Posterior vena cava (tissue), 2 donors: ENCODE measurements at places on chromosomes 3 and 15. TPM values are rescaled to one million over a fixed set of nuclear protein-coding genes. Genes with fewer than 3 reads are reported as not detected.

CASR gene
- not detected for total RNA-seq

DNA sequence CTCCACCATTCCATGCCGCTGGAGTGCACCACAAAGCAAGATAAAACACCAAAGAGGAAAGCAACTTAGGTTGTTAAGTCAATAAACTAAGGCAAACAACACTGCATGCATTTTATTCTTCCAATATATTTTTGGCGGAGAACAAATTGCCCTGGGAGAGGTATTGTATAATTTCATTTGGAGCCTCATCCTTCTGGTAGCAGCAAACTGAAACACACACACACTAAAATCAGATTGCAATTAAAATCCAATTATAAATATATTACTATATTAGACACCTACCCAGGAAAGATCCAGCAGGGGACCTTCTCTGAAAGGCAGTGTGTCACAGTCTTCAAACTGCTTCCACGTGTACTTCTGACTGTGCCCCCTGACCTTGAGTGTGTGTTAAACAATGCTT lies 102.3 kb downstream of the RORA start:
- DNase-seq = no peak

DNA sequence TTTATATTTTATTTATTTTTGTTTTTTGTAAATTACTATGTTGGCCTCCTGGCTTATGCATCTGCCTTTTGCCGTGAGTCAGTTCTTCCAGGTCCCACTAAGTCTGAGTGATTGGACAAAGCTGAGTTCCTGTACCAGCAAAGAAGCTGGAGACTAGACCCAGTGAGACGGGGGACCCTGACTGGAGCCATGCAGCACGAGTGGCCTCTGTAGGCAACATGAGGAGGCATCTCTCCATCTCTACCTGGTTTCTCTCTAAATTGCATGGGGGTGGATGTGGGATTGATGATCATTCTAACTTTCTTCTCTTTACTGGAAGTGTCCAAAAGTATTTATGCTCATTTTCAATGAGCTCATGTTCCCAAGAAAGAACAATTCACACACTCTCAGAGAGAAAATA lies 155.3 kb upstream of the MRPL3 start:
- no peak for DNase-seq

GRCh38 chr15:90708516-90708915 lies 8.6 kb upstream of the BLM start:
- no peak for DNase-seq
